A549 treated with dexamethasone at 1 μM for 4 hours (cell line): ENCODE measurements at places on chromosomes 7 and 10. TPM values are rescaled to one million over a fixed set of nuclear protein-coding genes. Genes with fewer than 3 reads are reported as not detected.

Gene AGAP5
- total RNA-seq, result 1.3 to 2.7 TPM (median 2.4 TPM) in 5 replicates

Gene CCL26
- 6.7 to 11.1 TPM (median 7.7 TPM) in 5 replicates for total RNA-seq

Gene C1QL3
- 0.05 TPM in 1 of 5 replicates, not detected in the others for total RNA-seq

Gene LRRD1
- not detected in 5 replicates for total RNA-seq

Gene GALNT17
- total RNA-seq, result not detected in 5 replicates

Gene NEUROD6
- not detected in 5 replicates for total RNA-seq

Gene MMD2
- total RNA-seq, result not detected in 5 replicates

Gene ANKRD61
- 0.26 to 0.97 TPM (median 0.67 TPM) in 5 replicates for total RNA-seq

Gene TBATA
- total RNA-seq, result not detected in 5 replicates

Gene CPA1
- total RNA-seq, result not detected in 5 replicates

Gene DDC
- 0.67 to 1.3 TPM (median 0.91 TPM) in 5 replicates for total RNA-seq

Gene BCL7B
- total RNA-seq, result 64.3 to 76.9 TPM (median 69.0 TPM) in 5 replicates

Gene ZNF853
- total RNA-seq, result 2.1 to 3.4 TPM (median 2.5 TPM) in 5 replicates

Gene SPACDR
- 0.47 to 1.1 TPM (median 0.89 TPM) in 5 replicates for total RNA-seq

Gene TMEM229A
- total RNA-seq, result not detected in 5 replicates

Gene DGKB
- total RNA-seq, result not detected in 5 replicates

Gene ATP6V0A4
- total RNA-seq, result 0.20 to 0.27 TPM (median 0.27 TPM) in 5 replicates

Gene FXYD4
- not detected in 5 replicates for total RNA-seq

Gene GPAM
- total RNA-seq, result 5.6 to 7.8 TPM (median 7.7 TPM) in 5 replicates
